ENCODE measurements at places on chromosomes 16 and 17.

DNA sequence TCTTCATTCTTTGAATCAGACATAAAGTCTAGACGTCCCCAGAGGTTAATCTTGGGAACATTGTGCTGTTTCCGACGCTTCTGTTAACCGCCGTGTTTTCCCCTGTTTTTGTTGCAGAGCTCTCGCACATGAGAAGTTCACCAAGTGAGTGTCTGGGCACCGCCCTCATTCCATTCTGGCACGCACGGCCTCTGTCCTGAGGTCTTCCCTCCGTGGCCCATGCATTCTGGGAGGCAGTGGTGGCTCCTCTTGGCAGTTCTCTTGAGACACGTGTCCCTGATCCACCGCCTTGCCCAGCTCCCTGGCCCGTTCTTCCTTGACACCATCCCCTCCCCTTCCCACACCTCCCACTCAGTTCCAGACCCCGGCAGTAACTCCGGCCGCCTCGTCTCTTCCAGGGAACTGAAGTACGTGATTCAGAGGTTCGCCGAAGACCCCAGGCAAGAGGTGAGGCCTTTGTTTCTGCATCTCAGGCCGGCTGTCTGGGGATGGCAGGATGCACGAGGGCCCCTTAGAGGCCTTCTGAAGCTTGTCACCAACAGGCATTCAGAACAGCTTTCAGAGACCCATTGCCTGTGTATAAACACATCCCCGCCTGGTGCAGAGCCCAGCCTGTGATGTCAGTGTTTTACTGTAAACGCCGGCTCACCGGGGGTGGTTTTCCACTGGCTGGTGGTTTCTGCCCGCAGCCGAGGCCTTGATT is 85.9 kb upstream of the PLCG2 start:
- no peak for DNase-seq

GRCh38 chr17:71024969-71025368 is 855.6 kb downstream of the KCNJ2 start:
- DNase-seq: no peak

DNA sequence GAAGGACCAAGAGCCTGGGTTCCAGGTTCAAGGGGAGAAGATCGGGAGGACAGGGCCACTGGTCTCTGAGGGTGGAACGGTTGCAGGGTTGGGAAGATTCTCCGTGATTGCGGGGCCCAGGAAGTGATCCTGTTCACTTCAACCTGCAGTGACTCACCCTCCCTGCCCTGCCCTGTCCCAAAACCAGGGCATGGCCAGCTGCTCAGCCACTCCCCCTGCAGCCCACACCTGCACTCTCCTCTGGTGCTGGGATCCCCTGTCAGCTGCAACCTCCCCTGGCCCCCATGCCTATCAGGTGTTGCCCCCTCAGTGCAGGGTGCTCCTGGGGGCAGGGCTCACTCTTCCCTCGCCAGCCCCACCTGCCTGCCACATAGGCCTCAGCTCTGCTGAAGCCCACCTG is 1.1 kb downstream of the RUNDC3A start:
- DNase-seq: no peak

DNA sequence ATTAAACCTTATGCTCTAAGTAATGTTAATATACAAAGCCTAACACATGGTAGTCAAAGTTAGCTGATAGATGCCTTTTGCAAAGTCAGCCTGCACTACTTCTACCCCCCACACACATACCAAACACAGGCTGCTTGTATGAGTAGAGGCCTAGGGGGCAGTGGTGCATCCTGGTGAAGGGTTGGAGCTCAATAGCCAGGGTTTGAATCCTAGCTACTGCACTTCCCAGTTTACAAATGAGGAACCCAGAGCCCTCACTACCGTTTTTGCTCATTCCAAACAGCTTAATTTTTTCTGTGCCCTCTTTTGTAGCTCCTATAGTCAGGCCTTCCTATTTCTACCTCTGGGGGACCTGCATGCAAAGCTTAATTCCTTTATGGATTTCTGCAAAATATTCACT is 18.9 kb upstream of the HYDIN start:
- no peak for DNase-seq

DNA sequence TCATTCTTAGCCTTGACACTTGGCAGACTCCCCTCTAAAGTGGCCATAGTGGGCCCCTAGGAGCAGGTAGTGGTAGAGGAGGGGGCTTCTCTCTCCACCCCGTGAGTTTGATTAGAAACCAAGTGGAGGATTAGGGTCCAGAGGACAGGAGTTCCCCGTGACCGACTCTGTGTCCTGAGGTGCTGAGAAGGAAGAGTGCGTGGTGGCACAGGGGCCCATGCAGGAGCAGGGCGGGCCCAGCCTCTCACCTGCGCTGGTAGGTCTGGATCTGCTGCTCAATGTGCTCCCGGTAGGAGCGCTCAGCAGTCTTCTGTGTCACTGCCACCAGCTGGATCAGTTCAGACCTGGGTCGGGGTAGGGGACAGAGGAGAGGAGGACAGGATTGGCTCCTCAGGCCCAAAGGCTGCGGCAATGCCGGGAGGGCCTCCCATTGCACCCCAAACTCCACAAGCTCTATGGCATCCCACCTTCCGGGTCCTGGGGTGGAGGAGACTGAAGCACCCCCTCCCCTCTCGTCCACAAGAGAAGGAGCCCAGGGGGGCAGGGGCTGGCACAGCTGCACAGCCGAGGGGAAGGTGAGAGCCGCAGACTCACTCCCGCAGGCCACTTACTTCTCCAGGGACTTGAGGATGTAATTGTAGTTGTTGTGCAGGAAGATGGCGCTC is 6.2 kb downstream of the ZACN start:
- no peak for DNase-seq

- no peak for DNase-seq
Observed at GRCh38 chr16:58507195-58507962, 7.4 kb downstream of the NDRG4 start.

- DNase-seq: no peak
Observed at GRCh38 chr16:28898266-28898665, 20.0 kb downstream of the ATP2A1 start.

DNA sequence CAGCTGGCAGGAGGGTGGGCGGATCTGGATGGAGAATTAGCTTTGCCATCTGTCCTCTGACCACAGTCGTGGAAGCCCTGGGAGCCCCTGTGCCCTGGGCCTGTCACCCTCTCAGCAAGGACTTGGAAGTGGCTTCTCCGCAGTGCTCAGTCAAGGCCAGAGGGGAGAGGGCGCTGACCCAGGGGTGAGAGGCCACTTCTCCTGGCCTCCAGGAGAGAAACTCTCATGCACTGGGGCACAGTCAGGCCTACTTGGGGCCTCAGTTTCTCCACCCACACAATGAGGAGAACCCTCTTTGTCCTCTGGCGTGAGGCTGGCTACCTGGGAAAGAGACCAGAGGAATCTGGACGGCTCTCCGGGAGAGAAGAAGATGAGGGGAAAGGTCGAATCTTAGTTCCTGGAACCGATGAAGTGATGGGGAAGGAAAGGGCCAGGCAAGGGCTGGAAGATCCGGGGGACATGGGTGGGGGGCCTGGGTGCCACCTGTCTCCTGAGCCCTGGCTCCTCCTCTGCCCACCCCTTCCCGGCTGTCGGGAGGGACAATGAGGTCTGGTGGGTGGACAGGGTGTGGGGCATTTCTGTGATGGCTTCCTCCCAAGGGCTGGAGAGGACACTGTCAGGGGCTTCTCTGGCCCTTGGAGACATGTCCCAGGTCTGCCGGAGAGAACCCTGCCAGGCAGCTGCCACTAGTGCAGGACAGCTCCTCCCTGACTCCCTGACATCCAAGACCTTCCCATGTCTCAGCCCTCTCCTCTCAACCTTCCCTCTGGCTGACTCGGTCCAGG is 9.0 kb upstream of the ARHGAP27 start:
- no peak for DNase-seq

GRCh38 chr16:25135254-25135878 is 23.8 kb downstream of the LCMT1 start:
- no peak for DNase-seq

DNA sequence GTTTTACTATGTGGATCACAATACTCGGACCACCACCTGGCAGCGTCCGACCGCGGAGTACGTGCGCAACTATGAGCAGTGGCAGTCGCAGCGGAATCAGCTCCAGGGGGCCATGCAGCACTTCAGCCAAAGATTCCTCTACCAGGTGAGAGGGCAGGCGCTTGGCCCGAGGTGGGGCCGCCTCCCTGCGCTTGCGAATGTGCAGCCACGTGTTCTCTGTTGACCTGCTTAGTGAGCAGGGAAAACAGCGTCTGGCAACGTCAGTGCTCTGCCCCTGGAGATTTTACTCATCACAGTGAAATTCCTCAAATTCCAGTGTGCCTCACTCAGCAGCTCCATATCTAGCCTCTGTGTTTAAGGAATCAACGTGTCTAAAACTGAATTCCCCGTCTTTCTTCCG is 33.4 kb upstream of the CLEC18A start:
- DNase-seq: no peak

DNA sequence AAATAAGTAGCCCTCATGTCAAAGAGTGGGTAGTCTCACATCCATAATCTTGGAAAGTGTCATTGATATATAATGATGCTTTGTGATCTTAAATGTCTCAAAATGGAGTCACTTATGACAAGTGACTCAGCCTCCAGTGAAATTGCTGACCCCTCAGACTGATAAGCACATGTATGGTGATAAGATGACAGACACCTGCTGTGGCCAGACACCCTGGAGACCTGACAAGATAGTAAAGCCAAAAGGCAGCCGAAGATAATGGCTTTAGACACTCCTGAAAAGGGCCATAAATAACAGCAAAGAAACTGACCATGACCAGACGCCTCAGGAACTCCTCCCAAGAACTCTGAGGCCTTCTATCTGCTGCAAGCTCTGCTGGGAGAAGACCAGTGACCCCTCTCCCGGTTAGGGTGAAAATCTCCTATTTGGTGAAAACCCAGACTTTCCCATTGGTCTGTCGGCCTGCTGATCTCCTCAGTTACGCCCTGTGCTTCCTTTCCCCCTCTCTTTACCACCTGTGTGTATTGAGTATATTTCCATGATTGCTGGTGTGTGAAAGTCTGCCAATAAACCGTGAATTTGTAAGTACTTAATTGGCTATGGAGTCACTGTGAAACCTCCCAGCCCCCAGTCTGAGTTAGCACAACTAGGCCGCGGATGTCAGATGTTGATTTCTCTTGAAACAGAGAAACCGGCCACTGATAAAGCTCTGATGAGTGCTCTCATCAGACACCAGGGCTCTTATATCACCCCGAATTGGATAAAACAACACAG is 226.7 kb upstream of the MYOCD start:
- DNase-seq: no peak

DNA sequence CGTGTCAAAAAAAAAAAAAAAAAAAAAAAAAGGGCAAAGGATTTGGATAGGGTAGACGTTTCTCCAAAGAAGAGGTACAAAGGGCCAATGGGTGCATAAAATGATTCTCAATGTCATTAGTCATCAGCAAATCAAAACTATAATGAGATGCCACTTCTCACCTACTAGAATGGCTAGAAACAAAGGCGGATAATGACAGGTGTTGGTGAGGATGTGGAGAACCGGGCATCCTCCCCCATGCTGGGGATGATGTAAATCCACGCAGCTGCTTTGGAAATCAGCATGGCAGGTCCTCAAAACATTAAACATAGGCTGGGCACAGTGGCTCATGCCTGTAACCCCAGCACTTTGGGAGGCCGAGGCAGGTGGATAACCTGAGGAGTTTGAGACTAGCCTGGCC is 9.4 kb downstream of the ITGAX start:
- no peak for DNase-seq

DNA sequence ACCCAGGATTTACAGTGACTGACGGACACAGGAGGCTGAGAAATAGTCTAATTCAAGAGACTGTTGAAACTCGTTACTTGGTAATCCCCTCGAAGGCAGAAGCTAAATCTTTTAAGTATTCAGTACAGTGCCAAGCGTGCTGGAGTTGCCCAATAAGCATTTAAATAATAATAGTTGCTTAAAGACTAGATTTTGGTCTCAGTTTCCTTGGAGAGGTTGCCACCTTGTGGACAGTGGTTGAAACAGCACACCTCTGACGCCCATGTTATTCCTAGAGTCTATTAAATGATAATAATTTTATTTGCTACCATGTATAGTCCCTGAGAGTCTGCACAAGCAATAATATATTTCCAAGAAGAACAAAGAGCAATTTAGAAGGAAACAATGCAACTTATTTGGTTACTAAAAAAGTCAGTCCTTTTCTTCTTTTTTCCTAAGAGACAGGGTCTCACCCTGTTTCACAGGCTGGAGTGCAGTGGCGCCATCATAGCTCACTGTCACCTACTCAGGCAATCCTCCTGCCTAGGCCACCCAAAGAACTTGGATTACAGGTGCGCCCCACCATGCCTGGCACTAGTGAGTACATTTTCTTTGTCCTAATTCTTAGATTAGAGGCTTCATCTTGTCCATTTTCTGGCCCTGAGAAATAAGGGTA is 138.0 kb upstream of the NUDT7 start:
- DNase-seq: peak; percentile 22

DNA sequence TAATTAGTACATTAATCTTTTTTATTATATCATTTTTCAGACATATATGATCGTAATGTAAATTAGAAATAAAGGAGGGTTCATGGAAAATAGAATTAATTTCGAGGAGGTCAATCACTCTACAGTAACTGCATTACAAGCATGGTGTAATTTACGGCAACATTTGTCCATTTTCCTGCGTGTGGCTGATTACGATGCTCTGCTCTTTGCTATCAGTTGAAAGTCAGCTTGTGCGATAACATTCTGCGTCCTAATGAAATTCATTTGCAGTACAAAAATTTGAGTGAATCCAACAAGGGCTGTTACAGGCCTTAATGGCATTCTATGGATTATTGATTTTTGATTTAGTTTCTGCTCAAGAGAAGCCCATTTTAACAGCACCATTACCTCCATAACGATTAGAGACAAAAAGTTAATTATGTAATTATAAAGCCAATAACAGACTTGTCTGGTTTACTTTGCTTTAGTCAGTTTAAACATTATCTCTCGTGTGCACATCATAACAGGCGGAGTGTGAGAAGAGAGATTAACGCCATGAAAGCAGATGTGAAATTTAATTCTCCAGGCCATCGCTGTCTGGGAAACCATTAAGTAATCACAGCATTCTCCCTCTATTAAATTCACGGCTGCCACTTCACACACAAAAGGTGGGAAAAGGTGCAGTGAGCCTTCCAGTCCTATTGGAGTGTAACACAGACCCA is 256.4 kb upstream of the IRX3 start:
- no peak for DNase-seq

DNA sequence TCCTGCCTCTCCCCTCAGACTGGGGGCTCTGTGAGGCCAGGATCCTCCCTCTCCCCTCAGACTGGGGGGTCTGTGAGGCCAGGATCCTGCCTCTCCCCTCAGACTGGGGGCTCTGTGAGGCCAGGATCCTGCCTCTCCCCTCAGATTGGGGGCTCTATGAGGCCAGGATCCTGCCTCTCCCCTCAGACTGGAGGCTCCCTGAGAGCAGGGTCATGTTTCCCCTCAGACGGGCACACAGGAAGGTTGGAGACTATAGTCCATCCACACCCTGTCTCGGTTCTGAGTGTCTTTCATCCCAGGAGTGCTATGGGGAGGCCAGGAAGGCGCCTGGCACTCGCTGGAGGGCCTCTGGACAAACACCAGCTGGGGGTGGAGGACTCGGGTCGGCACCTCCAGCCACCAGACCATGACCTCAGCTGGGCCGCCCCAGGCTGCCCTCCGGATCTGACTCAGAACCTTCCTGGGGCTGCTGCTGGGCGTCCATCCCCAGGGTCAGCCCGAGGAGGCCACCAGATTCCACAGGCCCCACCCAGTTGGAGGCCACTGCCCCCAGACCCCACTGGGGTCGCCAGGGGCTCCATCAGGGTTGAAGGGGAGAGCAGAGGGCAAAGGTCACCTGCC is 21.9 kb upstream of the DLX4 start:
- no peak for DNase-seq

- no peak for DNase-seq
Observed at GRCh38 chr16:2275476-2276367, 7.8 kb upstream of the RNPS1 start.

Measured in activated naive CD8-positive, alpha-beta T cell treated with anti-CD3 and anti-CD28 coated beads for 36 hours (primary cell).